ENCODE measurements at places on chromosomes 12 and 14.
A peak's percentile ranks its signal among the peaks of the same experiment; 100 is the strongest.

DNA sequence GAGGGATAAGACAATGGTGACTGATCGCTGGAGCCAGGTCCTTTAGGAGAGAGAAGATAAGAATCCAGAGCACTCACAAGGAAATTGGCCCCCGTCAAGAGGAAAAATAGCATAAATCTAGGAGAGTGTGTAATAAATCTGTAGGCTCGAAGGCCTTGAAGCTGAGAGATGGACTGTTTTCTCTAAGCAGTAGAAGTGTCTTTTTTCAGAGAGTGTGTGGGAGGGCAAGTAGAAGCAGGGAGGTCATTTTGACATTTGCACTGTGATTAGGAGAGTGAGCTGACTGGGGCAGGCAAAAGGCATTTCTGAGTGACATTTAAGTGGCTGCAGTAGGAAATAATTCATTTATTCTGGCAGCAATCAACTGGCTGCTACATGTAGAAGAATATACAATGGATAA is 78.0 kb upstream of the DDHD1 start:
- DNase-seq: no peak

- DNase-seq: no peak
Measured at GRCh38 chr14:92555465-92556111, 42.0 kb downstream of the RIN3 start.

- DNase-seq: no peak
Measured at GRCh38 chr12:128911861-128912260, 58.6 kb downstream of the GLT1D1 start.

DNA sequence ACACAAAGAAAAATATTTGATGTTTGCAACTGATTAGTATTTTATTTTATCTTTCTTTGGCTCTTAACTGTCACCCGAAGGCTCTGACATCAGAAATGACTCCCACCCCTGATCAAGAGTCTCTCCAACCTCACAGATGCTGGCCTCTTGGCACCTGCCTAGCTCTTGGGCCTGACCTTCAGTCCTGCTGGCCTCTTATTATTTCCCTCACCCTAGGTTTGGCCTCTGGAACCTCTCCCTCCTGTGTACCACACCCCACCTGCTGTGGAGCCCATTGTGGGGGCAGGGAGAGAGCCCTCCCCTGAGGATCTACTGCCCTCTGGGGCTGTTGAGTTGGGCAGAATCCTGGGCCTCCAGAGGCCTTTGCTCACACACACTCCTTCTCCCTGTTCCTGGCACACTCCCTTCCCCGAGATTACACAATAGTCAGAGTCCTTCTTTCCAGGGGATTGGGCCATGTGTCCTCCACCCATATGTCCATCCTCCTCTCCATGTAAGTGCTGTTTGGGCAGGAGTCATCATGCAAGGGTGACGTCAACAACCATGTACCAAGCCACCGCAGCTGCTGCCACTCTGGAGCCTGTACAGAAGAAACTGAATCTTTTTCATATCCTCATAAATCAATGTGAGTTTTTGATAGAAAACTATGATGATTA is 124.3 kb downstream of the RASSF9 start:
- no peak for DNase-seq

- DNase-seq: no peak
Measured at GRCh38 chr14:31945074-31945613, 132.0 kb upstream of the ARHGAP5 start.

- no peak for DNase-seq
Measured at GRCh38 chr14:92037989-92038388, 1.9 kb downstream of the TRIP11 start.

DNA sequence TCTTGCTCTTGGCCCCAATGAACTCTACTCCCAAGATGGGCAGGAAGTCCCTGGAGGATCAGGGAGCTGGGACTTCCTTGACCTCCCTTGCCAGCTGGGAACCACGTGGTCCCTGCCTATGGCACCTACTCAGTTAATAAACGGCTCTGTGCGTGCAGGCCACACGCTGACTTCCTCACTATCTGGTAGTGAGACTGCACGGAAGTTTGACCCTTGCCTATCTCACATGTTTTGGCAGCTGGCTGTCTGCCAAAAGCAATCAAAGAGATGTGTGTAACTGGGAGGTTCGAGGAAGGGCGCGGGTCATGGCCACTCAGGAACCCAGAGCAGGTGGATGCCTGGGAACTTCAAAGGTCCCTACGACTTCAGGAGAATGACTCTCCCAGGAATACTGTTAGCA is 57.9 kb downstream of the RFLNA start:
- no peak for DNase-seq

DNA sequence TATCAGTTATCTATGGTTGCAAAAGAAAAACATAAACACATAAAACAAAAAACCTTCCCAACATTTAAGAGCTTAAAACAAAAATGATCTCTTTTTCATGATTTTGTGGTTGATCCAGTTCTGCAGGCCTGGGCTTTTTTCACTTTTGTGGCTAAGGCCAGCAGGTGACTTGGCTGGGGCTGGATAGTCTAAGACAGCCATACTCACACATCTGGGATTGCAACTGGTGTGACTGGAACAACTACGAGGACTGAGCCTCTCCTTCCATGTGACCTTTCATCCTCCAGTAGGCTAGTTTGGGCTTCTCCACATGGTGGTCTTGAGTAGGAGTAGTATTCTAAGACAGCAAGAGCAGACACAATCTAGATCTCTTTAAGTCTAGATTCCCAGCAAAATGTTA is 7.2 kb upstream of the PKP2 start:
- no peak for DNase-seq

DNA sequence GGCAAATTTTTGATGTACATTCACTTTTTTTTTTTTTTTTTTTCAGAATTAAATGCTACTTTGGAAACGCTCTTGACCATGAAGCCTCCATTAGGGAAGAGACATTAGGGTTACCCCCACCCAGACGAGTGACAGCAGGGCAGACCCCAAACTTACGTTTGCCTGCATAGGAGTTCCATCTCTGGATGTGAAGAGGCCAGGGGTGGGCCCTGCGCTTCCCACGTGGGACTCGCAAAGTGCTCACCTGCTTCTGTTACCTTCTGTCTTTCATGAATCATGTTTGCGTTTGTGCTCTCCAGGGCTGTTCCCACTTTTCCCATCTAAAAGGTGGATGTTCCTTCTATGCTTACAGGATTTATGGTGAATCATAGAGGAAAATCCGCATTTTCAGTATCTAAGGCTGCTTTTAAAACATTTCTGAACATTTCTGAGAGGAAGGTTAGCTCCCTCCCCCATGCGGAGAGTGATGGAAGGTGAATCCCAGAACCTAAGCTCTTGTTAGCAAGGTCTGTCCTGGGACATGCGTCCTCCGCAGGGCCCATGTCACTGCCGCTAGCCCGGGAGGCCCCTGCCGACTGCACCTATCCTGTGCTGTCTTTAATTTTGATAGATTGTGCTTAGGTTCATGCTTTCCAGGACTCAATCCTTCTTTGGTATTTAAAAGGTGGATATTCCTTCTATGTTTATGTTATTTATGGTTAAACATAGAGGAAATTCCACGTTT is 135.7 kb upstream of the RTL1 start:
- DNase-seq: no peak

GRCh38 chr14:25048170-25049016 is 1.6 kb downstream of the STXBP6 start:
- DNase-seq: peak; percentile 41

- DNase-seq: peak; percentile 18
Measured at GRCh38 chr12:27898022-27898421, 74.5 kb downstream of the PTHLH start.

- peak; percentile 86 for DNase-seq
Measured at GRCh38 chr14:73741386-73741875, 27.2 kb upstream of the PNMA1 start.

- no peak for DNase-seq
Measured at GRCh38 chr12:121983536-121984210, 38.0 kb upstream of the BCL7A start.

- DNase-seq: no peak
Measured at GRCh38 chr12:51152953-51153352, 20.0 kb downstream of the TFCP2 start.

GRCh38 chr14:52078721-52079120 is 9.9 kb upstream of the NID2 start:
- DNase-seq: no peak

- DNase-seq: no peak
Measured at GRCh38 chr14:64824471-64824870, 55.2 kb downstream of the SPTB start.

DNA sequence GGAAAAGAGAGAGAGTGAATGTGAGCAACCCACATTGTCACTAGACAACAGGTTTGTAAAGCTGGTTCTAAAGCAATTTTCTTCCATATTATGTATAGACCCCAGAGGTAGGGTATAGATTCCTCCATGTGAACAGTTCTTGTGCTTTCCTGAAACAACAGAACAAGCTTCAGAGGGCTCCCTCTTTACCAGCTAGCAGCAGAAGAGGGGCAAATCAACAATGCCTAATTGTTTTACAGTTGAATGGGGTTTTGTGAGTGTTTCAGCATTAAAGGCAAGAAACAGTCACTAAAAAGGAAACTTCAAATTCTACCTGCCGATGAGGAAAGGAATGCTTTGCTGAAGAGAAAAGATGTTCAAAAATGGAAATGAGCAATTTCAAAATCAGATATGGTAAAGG is 341.2 kb upstream of the KITLG start:
- no peak for DNase-seq

DNA sequence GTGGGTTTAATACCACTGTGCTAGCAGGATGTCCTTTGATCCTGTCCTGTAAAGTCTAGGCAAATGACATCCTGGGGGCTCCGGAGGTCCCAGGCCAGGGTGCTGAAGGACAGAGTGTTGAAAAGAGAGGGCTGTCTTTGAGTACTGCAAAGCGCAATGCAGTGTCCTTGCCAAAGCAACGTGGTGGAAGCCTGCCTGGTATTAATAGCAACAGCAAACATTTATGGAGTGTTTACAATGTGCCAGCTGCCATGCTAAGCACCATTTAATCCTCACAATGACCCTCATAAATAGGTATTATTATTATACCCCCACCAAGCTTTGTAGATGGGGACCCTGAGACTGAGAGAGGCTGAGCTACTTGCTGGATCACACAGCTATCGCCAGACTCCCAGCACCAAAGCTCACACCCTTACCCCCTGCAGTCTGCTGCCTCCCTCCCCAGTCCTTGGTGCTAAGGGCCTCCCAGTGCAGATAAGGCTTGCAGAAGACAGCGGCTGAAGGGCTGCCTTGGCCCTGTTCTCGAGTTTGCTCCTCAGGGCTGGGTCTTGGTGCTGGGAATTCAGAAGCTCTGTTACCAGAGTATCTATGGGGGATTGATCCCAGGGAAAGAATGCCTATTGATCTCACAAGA is 427.7 kb downstream of the FUT8 start:
- no peak for DNase-seq

GRCh38 chr12:112422531-112422930 is 3.8 kb downstream of the PTPN11 start:
- no peak for DNase-seq
